Spleen (tissue), 13 donors: ENCODE measurements at places on chromosomes 12 and 14.

DNA sequence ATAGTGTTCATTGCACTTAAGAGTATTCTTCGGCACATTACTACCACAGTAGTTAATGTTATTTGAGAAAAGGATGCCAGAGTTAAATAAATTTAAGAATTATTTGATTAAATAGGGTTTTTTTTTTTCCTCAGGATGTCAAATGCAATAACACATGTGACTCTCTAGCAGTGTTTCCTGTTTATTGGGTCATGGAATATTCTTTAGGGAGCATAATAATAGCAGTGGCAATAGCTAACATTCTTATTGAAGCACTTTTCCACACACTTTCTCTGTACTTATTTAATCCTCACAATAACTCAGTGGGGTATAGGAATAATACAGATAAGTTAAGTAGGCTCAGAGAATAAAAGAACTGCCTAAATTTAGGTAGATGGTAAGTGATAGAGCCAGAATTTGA is 44.3 kb downstream of the SCYL2 start:
- DNase-seq: no peak

DNA sequence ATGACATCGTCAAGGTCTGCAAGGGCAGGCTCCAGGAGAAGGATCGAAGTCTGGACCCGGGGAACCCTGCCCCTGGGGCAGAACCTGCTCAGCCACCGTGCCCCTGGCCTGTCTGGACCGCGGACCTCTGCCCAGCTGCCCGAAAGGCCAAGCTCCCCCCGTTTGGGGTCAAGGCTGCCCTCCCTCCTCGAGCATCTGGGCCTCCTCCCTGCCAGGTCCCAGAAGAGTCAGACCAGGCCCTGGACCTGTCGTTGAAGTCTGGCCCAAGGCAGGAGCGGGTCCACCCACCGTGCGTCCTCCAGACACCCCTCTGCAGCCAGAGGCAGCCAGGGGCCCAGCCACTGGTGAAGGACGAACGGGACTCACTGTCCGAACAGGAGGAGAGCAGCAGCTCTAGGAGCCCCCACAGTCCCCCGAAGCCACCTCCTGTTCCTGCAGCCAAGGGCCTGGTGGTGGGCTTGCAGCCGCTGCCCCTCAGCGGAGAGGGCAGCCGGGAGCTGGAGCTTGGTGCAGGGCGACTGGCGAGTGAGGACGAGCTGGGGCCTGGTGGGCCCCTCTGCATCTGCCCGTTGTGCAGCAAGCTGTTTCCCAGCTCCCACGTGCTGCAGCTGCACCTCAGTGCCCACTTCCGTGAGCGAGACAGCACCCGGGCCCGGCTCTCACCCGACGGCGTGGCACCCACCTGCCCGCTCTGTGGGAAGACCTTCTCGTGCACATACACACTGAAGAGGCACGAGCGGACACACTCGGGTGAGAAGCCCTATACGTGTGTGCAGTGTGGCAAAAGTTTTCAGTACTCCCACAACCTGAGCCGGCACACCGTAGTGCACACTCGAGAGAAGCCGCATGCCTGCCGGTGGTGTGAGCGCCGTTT is 856 bp downstream of the ZBTB42 start:
- DNase-seq: no peak

DNA sequence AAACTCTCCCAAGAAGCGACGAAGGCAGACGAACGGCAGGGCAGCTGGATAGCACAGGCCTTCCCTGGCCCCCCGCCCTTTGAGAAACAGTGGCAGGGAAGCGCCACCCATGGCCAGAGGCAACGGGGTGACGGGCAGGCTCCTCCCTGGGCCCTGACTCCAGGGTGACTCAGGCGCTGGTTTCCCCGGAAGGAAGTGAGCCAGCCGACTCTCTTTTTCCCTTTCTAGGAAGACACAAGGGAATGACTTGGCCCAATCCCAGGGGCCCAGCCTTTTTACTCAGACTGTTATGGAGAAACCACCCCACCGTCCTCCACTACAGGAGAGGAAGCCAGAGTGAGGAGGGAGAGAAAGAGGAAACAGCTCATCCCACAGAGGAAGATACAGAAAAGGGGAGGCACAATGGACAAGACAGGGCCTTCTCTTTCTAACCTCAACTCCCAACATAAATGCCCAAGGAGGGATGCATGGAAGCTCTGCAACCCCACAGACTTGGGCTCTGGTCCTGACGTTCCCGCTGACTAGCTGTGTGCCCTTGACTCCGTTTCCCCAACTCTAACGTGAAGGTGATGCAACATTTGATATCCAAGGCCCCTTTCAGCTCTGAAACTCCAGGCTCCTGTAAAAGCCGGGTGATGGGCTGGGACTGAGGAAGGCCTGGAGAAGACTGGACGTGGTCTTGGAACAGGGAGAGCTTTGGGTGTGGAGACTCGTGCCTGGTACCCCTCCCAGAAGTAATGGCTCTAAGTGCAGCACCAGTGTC is 27.9 kb downstream of the ACTN1 start:
- peak; percentile 82 for DNase-seq

GRCh38 chr12:74526535-74526934 is 11.1 kb upstream of the ATXN7L3B start:
- DNase-seq: no peak

DNA sequence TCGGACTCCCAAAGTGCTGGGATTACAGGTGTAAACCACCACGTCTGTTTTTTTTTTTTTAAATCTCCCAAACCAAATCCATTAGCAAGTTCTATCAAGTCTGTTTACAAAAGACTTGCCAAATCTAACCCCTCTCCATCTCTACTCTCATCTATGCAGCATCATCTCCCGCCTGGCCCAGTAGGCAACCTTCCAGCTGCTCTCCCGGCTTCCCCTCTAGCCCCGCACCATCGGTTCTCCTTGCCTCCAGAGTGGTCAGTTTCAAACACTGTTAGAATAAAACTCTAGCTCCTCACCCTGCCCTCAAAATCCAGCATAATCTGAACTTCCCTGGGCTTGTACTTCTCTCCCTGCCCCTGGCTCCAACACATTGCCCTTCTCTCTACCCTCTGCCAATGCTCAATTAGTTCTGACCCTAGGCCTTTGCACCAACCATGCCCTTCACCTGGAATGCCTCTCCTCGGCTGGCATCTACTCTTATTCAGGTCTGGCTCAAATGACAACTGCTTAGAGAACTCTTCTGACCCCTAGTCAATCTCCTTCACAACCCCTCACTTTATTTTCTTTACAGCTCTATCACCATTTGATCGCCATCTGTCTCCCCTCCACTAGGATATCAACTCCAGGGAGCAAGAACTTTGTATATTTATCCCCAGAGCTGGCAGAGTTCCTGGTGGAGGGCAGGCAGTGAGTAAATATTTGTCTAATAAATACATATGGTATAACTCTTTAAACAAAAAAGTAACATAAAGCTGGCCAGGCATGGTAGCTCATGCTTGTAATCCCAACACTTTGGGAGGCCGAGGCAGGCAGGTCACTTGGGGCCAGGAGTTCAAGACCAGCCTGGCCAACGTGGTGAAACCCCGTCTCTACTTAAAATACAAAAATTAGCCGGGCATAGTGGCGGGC is 4.9 kb downstream of the WSB2 start:
- no peak for DNase-seq

DNA sequence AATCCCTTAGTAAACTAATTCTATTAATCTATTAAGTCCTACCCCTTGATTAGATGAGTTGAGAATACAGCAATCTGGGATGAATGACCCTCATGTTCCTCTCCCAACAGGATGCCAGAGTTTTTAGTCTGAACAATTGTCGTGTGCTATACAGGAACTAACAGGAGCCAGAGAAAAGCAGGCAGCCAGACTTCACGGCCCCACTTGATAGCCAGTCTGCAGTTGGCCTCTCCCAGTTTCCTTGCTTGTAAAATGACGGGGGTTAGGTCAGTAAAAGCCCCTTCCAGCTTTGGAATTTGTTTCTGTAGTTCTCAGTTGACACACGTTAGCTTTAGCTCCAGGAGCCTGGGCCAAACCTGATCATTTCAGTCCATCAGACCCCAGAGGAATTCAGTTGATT is 266.8 kb upstream of the FKBP4 start:
- no peak for DNase-seq

GRCh38 chr14:65287264-65288131 is 125.0 kb upstream of the FUT8 start:
- peak; percentile 85 for DNase-seq

DNA sequence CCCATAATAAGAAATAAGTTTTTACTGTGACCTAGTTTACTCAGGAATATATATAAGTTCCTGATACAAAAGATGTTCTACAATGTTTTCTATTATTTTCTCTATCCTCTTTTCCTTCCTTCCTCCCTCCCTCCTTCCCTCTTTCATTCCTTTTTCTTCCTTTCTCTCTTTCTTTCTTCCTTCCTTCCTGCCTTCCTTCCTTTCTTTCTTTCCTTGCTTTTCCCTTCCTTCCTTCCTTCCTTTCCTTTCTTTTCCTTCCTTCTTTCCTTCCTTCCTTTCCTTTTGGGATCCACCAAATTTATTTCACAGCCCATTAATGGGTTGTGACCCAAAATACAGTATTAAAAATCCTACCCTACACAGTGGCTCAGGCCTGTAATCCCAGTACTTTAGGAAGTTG is 3.9 kb upstream of the VDR start:
- DNase-seq: no peak

DNA sequence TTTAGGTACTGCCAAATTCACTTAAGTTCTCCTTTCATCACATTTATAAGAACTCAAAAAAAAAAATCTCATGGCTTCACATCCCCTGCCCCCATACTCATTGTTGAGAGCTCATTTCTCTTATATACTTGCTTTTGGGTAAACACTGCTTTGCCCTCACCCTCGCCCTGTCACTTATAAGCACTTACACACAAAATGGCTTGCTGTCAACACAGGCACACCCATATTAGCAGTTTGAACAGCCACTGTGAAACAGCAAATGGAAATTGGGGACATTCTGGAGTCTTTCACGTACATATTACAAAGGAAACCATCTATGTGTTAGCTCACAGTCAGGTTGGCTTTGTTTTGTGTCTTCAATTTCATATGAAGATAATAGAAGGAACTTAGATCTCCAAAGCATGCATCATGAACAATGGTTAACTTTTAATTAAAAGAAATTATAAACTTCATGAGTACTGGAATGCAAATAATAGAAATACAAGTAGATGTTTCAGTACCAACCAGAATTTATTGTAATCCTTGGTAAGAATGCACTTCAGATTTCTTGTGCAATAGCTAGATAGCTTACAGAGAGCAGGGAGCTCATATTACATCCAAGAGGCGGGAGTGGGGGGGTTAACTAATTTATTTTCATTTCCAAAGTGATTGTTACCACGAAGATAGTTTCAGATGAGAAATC is 272.2 kb downstream of the ALG10B start:
- no peak for DNase-seq

GRCh38 chr12:107651571-107652449 is 33.8 kb upstream of the PWP1 start:
- no peak for DNase-seq

DNA sequence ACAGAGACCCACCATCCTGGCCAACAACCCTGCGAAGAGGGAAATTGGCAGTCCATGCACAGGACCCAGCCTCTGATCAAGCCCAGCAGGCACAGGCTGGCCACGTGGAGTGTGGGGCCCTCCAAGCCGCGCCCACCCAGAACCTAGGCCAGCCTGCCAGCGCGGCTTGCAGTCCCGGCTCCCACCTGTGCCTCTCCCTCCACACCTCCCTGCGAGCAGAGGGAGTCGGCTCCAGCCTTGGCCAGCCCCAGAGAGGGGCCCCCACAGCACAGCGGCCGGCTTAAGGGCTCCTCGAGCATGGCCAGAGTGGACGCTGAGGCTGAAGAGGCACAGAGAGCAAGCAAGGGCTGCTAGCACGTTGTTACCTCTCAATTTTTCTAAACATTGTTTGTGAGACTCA is 373.4 kb downstream of the NELL2 start:
- DNase-seq: peak; percentile 67

DNA sequence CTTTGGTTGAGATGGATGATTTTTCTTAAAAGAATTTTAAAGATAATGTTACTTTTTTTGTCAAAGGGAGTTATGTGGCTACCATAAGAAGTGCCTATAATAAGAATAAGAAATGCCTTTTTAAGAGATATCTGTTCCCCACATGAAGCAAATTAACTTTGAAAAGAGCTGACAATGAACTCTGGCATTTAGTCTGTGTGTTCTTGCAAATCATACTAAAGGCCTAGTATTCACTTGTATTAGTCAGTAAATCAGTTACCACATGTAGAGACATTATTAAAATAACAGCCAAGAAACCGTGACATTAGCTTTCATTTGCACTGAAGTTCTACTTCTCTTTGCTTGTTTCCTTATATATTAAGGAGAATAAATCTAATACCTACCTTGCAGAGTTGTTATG is 296.3 kb downstream of the CCDC91 start:
- no peak for DNase-seq

- no peak for DNase-seq
These were observed 55.6 kb downstream of the C14orf39 start for GRCh38 chr14:60430276-60430675.

- DNase-seq: no peak
These were observed 3.7 kb upstream of the C14orf132 start for GRCh38 chr14:96035456-96035855.

DNA sequence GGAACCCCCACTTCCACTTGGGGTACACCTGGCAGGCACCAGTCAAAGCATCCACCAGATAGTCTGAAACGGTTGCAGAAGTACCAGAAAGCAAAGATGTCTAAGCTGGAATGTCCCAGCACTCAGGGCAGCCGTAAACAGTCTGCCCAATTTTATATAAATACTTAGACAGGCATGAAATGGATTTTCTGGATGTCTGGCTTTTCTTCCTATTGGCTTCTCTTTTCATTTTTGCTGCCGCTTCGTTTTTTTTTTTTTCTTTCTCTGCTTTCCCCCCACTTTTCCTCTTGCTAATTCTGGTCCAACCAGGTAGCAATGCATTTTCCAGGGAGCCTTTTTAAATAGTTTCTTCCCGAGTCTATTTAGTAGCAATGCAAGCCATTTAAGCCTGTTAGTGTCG is 167.7 kb downstream of the GCH1 start:
- DNase-seq: no peak

- DNase-seq: peak; percentile 60
These were observed 9.7 kb downstream of the NCOR2 start for GRCh38 chr12:124557518-124558223.
